ENCODE measurements at places on chromosomes 12 and 14. TPM values are rescaled to one million over a fixed set of nuclear protein-coding genes. Genes with fewer than 3 reads are reported as not detected.

GRCh38 chr14:21069388-21070082 is 569 bp upstream of the ARHGEF40 start:
- no peak overlapping the region for H3K27ac ChIP-seq
- peaks cover 86% of the 10 kb centered on the region for H3K27me3 ChIP-seq
- no peak for DNase-seq
- H3K4me1 ChIP-seq, result peaks cover 34% of the 10 kb centered on the region

- no peaks in the 10 kb centered on the region for H3K36me3 ChIP-seq
- H3K4me1 ChIP-seq, result peaks cover 7% of the 10 kb centered on the region
- DNase-seq, result no peak
- no peaks in the 10 kb centered on the region for H3K27me3 ChIP-seq
- no peak overlapping the region for H3K27ac ChIP-seq
These were observed 156.3 kb downstream of the CCDC91 start for GRCh38 chr12:28346567-28346966.

Gene ASCL1
- total RNA-seq, result not detected

Gene SLC6A15
- 0.41 TPM for total RNA-seq

- no peaks in the 10 kb centered on the region for H3K36me3 ChIP-seq
- no peaks in the 10 kb centered on the region for H3K4me1 ChIP-seq
- no peak overlapping the region for H3K4me3 ChIP-seq
- H3K27ac ChIP-seq, result no peak overlapping the region
- H3K27me3 ChIP-seq, result peaks cover 8% of the 10 kb centered on the region
- DNase-seq, result no peak
These were observed 103.9 kb upstream of the TMEM132D start for GRCh38 chr12:130007771-130008170.

GRCh38 chr12:104668274-104668718 is 211.5 kb downstream of the CHST11 start:
- no peak overlapping the region for H3K27ac ChIP-seq
- H3K4me1 ChIP-seq, result peaks cover 55% of the 10 kb centered on the region
- no peaks in the 10 kb centered on the region for H3K36me3 ChIP-seq
- no peaks in the 10 kb centered on the region for H3K27me3 ChIP-seq

DNA sequence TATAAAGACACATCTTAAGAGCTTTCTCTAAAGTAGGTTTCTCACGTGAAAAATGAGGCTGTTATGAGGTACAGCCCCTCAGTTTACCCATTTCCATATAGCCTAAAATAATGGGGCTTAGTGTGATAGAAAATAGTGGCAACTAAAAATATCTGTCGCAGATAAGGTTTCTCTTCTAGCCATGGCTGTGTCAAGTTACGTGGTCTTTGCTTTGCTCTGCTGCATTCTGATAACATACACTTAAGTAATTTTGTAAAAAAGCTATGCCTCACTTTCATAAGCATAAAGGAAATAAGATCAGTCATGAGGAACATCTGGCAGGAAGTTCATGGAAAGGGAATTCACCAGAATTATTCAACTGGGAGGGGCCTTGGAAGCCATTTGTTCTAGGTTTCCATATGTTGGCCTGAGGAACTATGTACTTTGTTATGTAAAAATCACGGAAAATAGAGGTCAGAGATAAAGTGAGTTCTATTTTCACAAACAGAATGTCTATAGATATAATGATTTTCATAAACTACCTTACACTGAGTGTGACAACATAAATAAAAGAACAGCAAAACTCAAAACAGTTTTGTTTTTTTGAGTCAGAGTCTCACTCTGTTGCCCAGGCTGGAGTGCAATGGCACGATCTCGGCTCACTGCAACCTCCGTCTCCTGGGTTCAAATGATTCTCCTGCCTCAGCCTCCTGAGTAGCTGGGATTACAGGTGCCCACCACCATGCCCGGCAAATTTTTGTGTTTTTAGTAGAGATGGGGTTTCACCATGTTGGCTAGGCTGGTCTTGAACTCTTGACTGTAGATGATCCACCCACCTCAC is 195.6 kb upstream of the KRR1 start:
- DNase-seq, result no peak
- peaks cover 13% of the 10 kb centered on the region for H3K27me3 ChIP-seq
- H3K27ac ChIP-seq, result no peak overlapping the region

- H3K36me3 ChIP-seq, result no peaks in the 10 kb centered on the region
- DNase-seq, result no peak
- no peak overlapping the region for H3K4me3 ChIP-seq
- H3K4me1 ChIP-seq, result no peaks in the 10 kb centered on the region
- no peaks in the 10 kb centered on the region for H3K27me3 ChIP-seq
These were observed 109.7 kb downstream of the ZNF664 start for GRCh38 chr12:124082687-124083086.

DNA sequence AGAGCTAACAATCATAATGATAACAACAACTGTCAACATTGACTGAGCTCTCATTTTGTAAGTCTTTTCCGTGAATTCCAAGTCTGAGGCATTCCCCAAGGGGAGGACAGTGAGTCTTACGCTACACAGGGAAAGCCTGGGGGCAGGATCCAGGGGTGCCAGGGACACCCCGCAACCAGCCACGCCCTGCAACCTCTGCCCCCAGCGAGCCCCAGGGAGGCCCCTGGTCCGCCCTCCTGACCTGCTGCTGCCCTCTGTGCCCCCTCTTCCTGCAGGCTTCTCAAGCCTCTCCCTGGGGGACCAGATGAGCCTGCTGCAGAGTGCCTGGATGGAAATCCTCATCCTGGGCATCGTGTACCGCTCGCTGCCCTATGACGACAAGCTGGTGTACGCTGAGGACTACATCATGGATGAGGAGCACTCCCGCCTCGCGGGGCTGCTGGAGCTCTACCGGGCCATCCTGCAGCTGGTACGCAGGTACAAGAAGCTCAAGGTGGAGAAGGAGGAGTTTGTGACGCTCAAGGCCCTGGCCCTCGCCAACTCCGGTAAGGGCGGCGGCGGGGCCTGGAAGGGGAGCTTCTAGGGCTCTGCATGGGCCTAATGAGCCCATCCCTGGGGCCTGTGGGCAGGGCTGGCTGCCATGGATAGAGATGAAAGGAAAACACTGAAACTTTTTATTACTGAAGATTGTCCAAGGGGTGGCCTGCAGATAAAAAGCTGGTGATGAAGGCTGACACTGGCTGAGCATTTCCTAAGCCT is 115.4 kb downstream of the ESRRB start:
- H3K4me1 ChIP-seq, result no peaks in the 10 kb centered on the region
- H3K27me3 ChIP-seq, result no peaks in the 10 kb centered on the region
- H3K36me3 ChIP-seq, result no peaks in the 10 kb centered on the region

Gene RAPGEF3
- total RNA-seq, result 0.62 TPM

- no peaks in the 10 kb centered on the region for H3K4me1 ChIP-seq
- H3K27ac ChIP-seq, result no peak overlapping the region
- no peak overlapping the region for H3K4me3 ChIP-seq
- no peaks in the 10 kb centered on the region for H3K27me3 ChIP-seq
- H3K36me3 ChIP-seq, result no peaks in the 10 kb centered on the region
These were observed 31.2 kb upstream of the KLC1 start for GRCh38 chr14:103597623-103598377.

DNA sequence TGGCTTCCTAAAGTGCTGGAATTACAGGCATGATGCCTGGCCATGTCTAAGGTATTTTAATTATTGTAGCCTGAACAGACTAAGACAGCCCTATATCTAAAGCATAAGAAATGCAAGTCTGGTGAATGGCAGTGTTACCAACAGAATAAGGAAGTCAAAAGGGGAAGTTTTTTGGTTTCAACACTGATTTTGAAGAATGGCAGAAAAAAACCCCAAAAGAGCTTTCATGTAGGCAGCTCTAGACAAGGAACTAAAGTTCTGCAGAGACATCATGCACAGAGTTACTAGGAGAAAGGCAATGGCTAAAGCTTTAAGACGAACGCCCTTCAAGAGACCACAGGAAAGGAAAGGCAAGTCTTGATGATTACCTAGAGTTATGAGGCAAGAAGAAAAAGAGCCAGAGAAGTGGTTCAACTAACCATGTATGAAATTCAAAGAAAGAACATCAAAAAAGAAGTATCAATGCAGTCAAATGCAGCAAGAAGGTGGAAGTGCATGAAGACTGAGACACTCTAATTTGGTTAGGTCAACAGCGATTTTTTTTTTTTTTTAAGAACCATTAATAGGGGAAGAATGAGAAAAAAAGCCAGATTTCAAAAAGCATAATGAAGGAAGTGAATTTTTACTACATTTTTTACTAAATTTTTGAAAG is 50.8 kb downstream of the RPS6KA5 start:
- H3K27ac ChIP-seq, result peak overlapping the region; percentile 3
- no peak for DNase-seq

GRCh38 chr14:95681153-95681552 is 5.1 kb upstream of the TCL1B start:
- H3K4me3 ChIP-seq, result no peak overlapping the region
- H3K27me3 ChIP-seq, result peaks cover 7% of the 10 kb centered on the region
- no peaks in the 10 kb centered on the region for H3K4me1 ChIP-seq
- no peaks in the 10 kb centered on the region for H3K36me3 ChIP-seq
- DNase-seq, result no peak
- H3K27ac ChIP-seq, result no peak overlapping the region

- no peak overlapping the region for H3K4me3 ChIP-seq
- no peaks in the 10 kb centered on the region for H3K27me3 ChIP-seq
- no peak for DNase-seq
- H3K4me1 ChIP-seq, result no peaks in the 10 kb centered on the region
- H3K36me3 ChIP-seq, result no peaks in the 10 kb centered on the region
These were observed 279.0 kb downstream of the PAWR start for GRCh38 chr12:79411791-79412190.

DNA sequence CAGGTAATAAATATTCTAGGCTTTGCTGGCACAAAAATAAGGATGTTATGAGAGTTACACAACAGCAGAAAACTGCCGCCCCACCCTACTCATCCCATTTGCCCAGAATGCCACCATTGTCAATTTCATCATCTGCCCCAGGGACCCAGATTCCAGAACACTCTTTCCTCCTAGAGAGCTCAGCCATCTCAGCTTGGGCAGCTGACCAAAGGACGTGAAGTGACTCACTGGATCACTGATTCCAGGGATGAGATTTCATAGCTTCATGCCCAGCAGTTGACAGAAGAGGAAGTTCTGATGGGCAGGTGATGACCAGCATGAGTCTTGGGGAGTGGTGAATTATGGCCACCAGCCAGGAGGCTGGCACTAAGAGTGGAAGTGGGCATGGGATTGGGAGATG is 450.3 kb downstream of the RMST start:
- no peaks in the 10 kb centered on the region for H3K36me3 ChIP-seq
- no peak for DNase-seq
- no peaks in the 10 kb centered on the region for H3K27me3 ChIP-seq
- H3K4me1 ChIP-seq, result no peaks in the 10 kb centered on the region

Gene ACRBP
- total RNA-seq, result 6.1 TPM

Gene DDIT3
- 64.6 TPM for total RNA-seq

DNA sequence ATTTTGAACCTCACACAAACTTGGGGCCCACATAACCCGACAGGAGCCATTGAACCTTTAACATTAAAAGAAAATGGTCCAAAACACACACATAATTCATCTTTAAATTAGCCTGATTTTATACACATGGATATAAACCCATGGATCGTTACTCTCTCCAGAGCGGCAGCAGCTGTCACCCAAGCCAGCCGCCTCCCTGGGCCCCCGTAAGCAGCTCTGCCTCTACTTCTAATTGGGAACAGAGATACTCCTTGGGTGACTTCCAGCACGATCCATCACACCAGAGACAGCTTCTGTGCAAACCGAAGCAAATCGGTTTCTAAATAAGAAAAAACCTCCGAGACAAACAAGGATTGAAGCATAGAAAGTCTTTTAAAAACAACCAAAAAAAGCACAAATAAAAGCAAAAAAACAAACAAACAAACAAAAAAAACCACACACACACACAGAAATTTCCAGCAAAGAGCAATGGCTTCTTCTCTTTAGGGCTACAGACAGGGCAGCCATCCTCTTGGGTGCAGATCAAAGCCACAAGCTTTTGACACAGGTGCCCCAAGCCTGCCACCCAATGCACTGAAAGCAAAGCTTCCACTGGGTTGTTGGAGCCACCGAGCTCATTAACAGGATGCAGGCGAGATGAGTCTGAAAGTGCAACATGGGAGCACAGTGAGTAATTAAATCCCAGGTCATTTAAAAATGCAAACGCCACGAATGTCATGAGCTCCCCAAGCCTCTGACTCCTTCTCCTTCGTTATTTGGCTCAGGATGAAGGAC is 156.9 kb downstream of the DPF3 start:
- DNase-seq, result no peak
- no peaks in the 10 kb centered on the region for H3K27me3 ChIP-seq
- H3K27ac ChIP-seq, result no peak overlapping the region
- H3K36me3 ChIP-seq, result no peaks in the 10 kb centered on the region
- H3K4me1 ChIP-seq, result no peaks in the 10 kb centered on the region
- no peak overlapping the region for H3K4me3 ChIP-seq

Measured in activated T-cell treated with anti-CD3 and anti-CD28 coated beads, Interleukin-2, amount 50 U/mL, for 72 hours (primary cell).